ENCODE measurements at places on chromosomes 7 and 10.

- H3K4me3 ChIP-seq = no peak overlapping the region
- no peak for DNase-seq
- H3K36me3 ChIP-seq = no peaks in the 10 kb centered on the region
- H3K27ac ChIP-seq = no peak overlapping the region
- H3K27me3 ChIP-seq = peaks cover 18% of the 10 kb centered on the region
These were observed 83.9 kb upstream of the UNC5B start for GRCh38 chr10:71128311-71128980.

DNA sequence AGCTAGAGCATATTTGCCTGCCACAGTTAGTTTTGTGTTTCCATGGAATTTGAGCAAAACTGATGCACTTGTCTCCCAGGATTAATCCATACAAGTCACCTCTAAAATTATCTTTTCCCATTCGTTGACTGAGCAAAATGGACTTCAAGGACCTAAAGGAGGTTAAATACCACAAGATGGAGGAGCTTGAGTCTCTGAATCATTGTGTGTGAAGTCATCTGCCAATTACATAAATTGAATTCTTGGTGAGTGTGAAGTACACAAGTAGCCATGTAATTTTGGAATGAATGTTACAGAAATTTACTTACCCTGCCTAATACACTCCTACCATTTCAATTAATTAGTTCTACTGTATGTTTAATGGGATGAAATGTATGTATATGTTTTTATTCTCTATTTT, 501.7 kb upstream of the POT1 start:
- no peaks in the 10 kb centered on the region for H3K4me1 ChIP-seq
- no peak for DNase-seq
- no peak overlapping the region for H3K27ac ChIP-seq
- no peaks in the 10 kb centered on the region for H3K27me3 ChIP-seq
- H3K4me3 ChIP-seq = no peak overlapping the region

DNA sequence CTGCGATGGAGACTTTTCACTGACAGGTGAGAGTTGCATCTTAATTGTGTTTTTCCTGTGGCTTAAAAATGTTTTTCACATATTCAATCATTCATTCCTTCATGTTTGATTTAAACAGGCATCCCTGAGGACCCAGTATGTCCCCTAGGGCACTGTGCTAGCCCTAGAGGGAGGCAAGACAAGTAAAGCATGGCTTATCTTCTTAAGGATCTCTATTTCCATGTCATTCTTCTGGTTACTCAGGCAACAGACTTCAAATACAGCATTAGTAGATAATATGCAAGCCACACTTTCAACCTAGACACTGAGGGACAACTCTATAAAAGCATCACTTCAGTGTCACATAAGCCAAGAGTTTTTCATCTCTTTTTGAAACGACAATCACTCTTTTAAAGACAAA, 29.2 kb downstream of the CDK1 start:
- H3K4me1 ChIP-seq = peaks cover 2% of the 10 kb centered on the region
- DNase-seq = no peak
- peaks cover 11% of the 10 kb centered on the region for H3K36me3 ChIP-seq

DNA sequence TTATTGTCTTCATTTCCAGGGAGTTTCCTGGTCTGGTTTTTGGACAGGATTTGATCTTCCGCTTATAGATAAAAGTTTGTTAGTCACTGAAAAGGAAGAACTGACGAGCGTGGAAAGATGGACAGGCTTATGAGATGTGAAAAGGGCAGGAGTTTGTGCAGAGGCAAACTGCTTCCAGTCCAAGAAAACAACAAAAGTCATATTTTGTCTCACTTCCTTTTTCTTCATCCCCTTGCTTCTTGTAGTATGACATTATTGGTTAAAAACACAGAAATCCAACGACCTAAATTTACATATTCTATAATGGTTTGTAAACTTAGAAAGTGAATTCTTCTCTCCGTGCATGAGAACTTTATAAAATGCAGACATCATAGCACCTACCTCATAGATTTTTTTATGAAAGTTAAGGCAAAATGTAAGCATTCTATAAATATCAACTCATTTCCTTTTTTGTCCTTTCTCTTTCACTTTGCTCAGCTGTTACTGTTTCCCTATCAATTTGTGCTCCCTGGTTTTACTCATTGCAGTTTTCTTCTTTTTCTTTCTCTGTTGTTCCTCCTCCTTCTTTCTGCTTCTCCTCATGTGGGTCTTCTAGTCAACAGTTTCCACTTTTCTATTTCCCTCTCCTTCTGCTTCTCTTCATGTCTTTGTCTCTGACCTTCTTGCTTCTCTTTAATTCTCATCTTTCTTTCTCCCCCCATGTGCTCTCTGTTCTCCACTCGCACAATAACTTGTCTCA, 370.2 kb downstream of the ARL4A start:
- H3K4me1 ChIP-seq = peaks cover 16% of the 10 kb centered on the region
- peaks cover 3% of the 10 kb centered on the region for H3K36me3 ChIP-seq
- H3K4me3 ChIP-seq = peak overlapping the region; percentile 63
- H3K27ac ChIP-seq = peak overlapping the region; percentile 76
- DNase-seq = no peak

- no peaks in the 10 kb centered on the region for H3K27me3 ChIP-seq
- peaks cover 42% of the 10 kb centered on the region for H3K4me1 ChIP-seq
- H3K4me3 ChIP-seq = peak overlapping the region; percentile 73
- DNase-seq = peak; percentile 19
- H3K27ac ChIP-seq = peak overlapping the region; percentile 97
- H3K36me3 ChIP-seq = no peaks in the 10 kb centered on the region
These were observed 17.9 kb upstream of the CSGALNACT2 start for GRCh38 chr10:43120116-43120928.

DNA sequence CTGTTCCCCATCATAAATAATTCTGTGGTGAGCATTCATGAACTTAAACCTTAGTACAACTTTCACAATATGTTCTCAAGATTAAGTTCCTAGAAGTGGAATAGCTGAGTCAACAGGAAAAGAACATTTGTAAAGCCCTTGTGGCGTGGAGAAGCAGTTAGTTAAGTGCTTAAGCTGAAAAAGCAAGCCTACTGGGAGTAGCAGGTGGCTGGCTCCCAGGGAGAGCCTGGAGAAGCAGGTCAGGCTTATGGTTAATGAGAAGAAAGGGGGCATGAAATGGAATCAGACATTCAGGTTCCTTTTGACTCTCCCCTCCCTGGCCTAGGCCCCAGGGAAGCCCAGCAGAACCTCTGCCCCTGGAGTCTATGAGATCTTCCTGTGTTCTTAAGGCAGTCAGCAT, 35.3 kb downstream of the VSTM4 start:
- peak overlapping the region; percentile 81 for H3K27ac ChIP-seq
- peaks cover 39% of the 10 kb centered on the region for H3K4me1 ChIP-seq
- peak; percentile 32 for DNase-seq
- H3K27me3 ChIP-seq = no peaks in the 10 kb centered on the region

GRCh38 chr7:4556868-4557793, 125.0 kb upstream of the FOXK1 start:
- H3K27me3 ChIP-seq = no peaks in the 10 kb centered on the region
- no peak for DNase-seq
- no peaks in the 10 kb centered on the region for H3K36me3 ChIP-seq
- no peak overlapping the region for H3K4me3 ChIP-seq
- no peaks in the 10 kb centered on the region for H3K4me1 ChIP-seq

DNA sequence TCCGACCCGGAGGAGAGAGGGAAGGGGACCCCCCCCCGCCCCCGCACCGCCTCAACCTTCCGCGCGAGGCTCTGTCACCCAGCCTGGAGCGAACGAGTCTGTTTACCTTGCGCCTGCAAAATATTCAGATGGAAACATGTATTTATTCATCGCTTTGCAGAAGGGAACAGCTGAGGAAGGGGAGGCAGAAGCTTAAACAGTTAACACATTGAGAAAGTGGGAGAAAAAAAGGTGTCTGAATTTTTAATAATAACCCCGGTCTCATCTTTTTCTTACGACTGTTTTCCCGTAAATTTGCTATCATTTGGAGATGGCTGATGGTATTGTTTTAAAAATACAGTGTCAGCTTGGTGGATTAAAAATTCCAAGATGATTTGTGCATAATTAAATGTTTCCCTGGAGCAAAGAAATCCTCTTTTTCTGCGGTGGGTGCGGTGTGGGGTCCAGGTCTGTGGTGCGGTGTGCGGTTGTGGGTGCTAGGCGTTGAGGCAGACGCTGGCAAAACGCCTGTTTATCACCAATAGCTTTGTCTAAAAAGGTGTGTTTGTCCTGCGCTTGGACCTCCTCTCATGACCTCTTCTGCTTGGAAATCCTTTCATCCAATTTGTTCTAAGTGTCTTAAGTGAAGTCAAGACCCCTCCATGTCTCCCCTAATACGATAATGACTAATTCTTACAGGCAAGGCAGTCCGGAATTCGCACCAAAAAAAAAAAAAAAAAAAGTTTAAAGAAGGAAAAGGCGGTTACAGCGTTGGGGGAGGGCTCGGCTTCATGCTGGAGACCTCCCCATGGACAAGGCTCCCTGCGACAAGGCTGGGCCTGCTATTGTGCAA, 1.6 kb downstream of the UNCX start:
- H3K4me1 ChIP-seq = peaks cover 5% of the 10 kb centered on the region
- H3K27me3 ChIP-seq = peaks cover 52% of the 10 kb centered on the region
- DNase-seq = no peak
- H3K4me3 ChIP-seq = peak overlapping the region; percentile 27
- peak overlapping the region; percentile 87 for H3K27ac ChIP-seq

DNA sequence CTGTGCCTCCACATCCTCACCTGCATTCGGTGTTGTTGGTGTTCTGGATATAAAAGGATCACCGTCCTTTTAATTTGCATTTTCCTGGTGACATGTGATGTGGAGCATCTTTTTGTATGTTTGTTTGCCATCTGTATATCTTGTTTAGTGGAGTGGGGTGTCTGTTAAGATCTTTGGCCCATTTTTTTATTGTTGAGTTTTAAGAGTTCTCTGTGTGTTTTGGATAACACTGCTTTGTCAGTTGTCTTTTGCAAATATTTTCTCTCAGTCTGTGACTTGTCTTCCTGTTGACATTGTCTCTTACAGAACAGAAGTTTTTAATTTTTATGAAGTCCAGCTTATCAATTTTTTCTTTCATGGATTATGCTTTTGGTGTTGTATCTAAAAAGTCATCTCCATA, 38.5 kb downstream of the DYNC2I1 start:
- H3K27ac ChIP-seq = no peak overlapping the region
- H3K4me3 ChIP-seq = no peak overlapping the region
- H3K36me3 ChIP-seq = peaks cover 27% of the 10 kb centered on the region
- DNase-seq = no peak
- H3K4me1 ChIP-seq = peaks cover 3% of the 10 kb centered on the region

- no peak for DNase-seq
- H3K27ac ChIP-seq = no peak overlapping the region
- H3K27me3 ChIP-seq = no peaks in the 10 kb centered on the region
- H3K4me3 ChIP-seq = no peak overlapping the region
- peaks cover 26% of the 10 kb centered on the region for H3K36me3 ChIP-seq
These were observed 27.6 kb downstream of the SDHAF3 start for GRCh38 chr7:97145068-97145467.

- H3K36me3 ChIP-seq = no peaks in the 10 kb centered on the region
- no peak overlapping the region for H3K4me3 ChIP-seq
- DNase-seq = no peak
- H3K27me3 ChIP-seq = no peaks in the 10 kb centered on the region
- H3K27ac ChIP-seq = no peak overlapping the region
These were observed 14.3 kb upstream of the ELN start for GRCh38 chr7:74013539-74014272.

GRCh38 chr7:116689790-116690259, 17.8 kb downstream of the MET start:
- H3K27ac ChIP-seq = no peak overlapping the region
- H3K4me1 ChIP-seq = no peaks in the 10 kb centered on the region
- no peak for DNase-seq
- H3K27me3 ChIP-seq = peaks cover 3% of the 10 kb centered on the region
- H3K4me3 ChIP-seq = no peak overlapping the region

GRCh38 chr7:143485500-143485899, 7.8 kb downstream of the TAS2R41 start:
- H3K27ac ChIP-seq = no peak overlapping the region
- H3K36me3 ChIP-seq = no peaks in the 10 kb centered on the region
- DNase-seq = no peak
- no peak overlapping the region for H3K4me3 ChIP-seq

GRCh38 chr7:129951226-129952085, 1.3 kb downstream of the UBE2H start:
- H3K4me3 ChIP-seq = no peak overlapping the region
- no peaks in the 10 kb centered on the region for H3K27me3 ChIP-seq
- H3K27ac ChIP-seq = no peak overlapping the region

DNA sequence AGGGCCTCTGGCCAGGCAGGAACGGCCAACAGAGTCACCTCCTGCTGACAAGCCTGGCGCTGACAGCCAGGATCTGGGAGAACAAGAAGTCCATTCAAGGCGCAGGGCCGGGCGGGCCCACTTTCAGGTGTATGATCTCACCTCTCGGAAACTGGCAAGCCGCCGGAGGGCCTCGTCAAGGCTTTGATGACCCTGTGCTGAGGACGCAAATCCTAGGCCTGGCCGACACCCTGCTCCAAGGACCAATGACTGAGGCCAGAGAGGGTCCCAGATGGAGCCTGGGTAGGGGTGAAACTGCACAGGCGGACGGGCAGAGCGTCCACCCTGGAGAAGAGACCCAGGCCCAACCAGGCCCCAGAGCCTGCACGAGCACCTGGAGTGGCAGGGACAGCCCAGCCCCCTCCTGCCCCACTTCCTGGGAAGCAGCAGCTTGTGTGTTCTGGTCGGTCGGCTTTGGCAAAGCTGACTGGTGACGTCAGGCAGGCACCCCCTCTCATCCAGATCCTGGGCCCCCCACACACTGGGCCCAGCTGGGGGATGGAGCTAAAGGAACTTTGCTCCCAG, 30.6 kb downstream of the MYL10 start:
- no peak for DNase-seq
- no peaks in the 10 kb centered on the region for H3K36me3 ChIP-seq
- no peaks in the 10 kb centered on the region for H3K4me1 ChIP-seq

DNA sequence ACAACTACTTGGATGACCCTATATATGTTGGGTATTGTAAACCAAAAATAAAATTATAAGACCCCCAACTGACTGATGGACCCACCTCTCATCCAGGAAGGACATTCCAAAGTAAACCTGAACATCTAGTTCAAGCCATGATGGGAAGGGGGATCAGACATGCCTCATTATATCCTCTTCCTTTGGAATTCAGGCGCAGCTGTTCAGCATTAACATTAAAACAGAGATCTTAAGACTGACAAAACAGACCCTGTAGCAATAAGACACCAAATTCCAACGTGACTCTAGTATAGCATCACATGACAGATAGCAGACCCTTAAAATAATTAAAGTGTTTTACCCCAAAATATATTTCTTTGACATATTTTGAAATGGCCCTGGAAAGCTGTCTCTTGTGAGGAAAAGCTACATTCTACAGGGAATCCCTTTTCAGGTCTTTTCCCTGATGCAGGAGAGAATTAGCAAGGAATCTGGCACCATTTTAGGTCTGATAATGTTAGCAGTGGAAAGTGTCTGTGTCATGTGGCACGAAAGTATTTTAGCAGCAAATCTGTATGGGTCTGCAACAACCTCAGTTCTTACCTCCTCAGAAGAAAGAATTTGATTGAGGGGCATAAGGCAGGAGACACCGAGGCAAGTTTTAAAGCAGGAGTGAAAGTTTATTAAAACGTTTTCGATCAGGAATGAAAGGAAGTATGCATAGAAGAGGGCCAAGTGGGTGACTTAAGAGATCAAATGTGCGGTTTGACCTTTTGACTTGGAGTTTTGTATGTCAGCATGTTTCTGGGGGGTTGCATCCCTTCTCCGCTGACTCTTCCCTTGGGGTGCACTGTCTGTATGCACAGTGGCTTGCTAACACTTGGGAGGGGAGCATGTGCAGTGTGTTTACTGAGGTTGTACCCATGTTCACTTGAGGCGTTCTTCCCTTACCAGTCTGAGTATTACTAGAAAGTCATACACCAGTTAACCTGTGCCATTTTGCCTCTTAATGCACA, 236.6 kb upstream of the PPP1R3A start:
- H3K4me3 ChIP-seq = no peak overlapping the region
- peaks cover 4% of the 10 kb centered on the region for H3K4me1 ChIP-seq
- DNase-seq = no peak

All from T-helper 2 cell treated with Interferon-gamma antibody and Interleukin-4, amounts not matched to agents 5 μg/mL and 100 μg/mL, for 36 hours (primary cell).